Osteocyte (in vitro differentiated cells): ENCODE measurements at places on chromosomes 16 and 17. TPM values are rescaled to one million over a fixed set of nuclear protein-coding genes. Genes with fewer than 3 reads are reported as not detected.

GRCh38 chr17:42704490-42704836 lies 22.1 kb downstream of the CNTNAP1 start:
- peaks cover 54% of the 10 kb centered on the region for H3K36me3 ChIP-seq
- no peak for DNase-seq
- H3K27me3 ChIP-seq = no peaks in the 10 kb centered on the region
- no peak overlapping the region for H3K27ac ChIP-seq

The KRT24 gene
- not detected in 2 replicates for total RNA-seq

The DNAI2 gene
- not detected in 2 replicates for total RNA-seq

DNA sequence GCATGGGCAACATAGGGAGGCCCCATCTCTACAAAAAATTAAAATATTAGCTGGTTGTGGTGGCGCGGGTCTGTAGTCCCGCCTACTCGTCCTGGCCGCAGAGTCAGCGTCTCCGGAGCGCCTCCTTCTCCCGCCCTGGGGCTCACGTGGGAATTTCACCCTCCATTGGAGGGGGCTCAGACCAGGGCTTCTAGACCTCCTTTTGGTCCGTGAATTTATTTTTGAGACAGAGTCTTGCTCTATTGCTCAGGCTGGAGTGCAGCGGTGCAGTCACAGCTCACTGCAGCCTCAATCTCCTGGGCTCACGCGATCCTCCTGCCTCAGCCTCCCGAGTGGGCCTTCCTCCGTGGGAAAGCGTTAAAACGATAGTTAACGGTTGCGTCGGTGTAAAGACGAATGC lies 394 bp upstream of the NME4 start:
- peak overlapping the region; percentile 92 for H3K27ac ChIP-seq
- peak; percentile 86 for DNase-seq
- H3K4me3 ChIP-seq = peak overlapping the region; percentile 90
- H3K4me1 ChIP-seq = peaks cover 22% of the 10 kb centered on the region
- H3K27me3 ChIP-seq = no peaks in the 10 kb centered on the region

GRCh38 chr17:33561569-33562334 lies 268.7 kb upstream of the ASIC2 start:
- H3K4me1 ChIP-seq = peaks cover 2% of the 10 kb centered on the region
- H3K27ac ChIP-seq = no peak overlapping the region
- no peak for DNase-seq
- H3K36me3 ChIP-seq = no peaks in the 10 kb centered on the region
- no peaks in the 10 kb centered on the region for H3K27me3 ChIP-seq
- H3K4me3 ChIP-seq = no peak overlapping the region
